ENCODE measurements at places on chromosomes 2 and 18.

DNA sequence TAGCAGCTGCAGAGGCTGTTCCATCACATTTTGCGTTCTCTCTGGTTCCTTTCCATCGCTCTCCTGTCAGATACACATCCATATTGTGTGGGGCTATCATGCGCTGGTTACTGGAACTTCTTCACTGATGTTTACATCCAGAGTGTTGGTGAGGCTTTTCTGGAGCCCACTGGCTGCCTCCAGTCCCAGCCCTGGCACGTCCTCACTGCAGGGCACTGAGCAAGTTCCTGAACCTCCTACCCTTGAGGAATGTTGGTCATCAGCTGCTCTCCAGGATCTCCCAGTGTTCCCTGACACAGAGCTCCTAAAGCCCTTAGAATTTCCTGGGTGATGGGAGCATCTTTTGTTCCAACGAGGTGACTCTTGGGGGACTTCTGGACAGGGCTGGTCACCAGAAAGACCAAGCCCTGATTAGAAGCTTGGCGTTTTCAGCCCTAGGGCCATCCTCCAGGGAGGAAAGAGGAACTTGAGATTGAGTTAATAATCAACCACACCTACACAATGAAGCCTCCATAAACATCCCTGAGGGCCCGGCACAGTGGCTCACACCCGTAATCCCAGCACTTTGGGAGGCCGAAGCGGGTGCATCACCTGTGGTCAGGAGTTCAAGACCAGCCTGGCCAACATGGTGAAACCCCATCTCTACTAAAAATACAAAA is 81.3 kb downstream of the TFCP2L1 start:
- DNase-seq: no peak

DNA sequence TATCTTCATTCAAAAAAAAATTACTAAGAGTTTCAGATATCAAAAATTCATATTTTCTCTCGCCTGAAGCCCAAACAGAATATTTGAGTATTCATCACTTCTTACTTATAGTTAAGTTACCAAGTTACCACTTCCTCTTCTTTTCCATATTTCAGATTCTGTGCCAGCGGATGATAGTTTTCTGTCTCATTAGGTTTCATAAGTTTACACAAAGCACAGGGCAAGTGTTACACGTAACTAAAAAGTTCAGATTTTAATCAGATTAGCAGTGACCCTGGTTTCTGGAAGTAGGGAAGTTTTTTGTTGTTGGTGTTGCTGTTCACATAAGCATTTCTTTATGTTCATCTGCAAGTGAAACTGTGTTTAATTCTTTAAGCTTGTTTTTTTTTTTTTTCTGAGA is 10.2 kb downstream of the AFTPH start:
- no peak for DNase-seq

GRCh38 chr2:160568856-160569255 is 75.2 kb upstream of the RBMS1 start:
- no peak for DNase-seq

- no peak for DNase-seq
Observed at GRCh38 chr2:10892796-10893350, 18.9 kb upstream of the KCNF1 start.

DNA sequence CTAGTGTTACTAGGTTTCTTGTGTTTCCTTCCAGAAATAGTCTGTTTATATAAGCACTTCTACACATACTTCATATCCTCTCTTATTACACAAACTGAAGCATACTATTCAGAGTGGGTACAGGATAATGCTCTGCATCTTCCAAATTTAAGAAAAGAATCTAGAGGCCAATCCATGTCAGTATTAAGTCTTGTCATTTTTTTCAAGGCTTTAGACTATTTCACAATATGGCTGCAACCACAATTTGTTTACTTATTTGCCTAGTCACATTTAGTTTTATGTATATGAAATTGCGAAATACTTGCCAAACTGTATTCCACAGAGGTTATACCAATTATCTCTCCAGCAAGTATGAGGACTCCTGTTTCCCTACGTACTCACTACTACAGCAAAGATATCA is 27.9 kb downstream of the IWS1 start:
- no peak for DNase-seq

- DNase-seq: no peak
Observed at GRCh38 chr2:197615016-197615652, 60.3 kb downstream of the RFTN2 start.

DNA sequence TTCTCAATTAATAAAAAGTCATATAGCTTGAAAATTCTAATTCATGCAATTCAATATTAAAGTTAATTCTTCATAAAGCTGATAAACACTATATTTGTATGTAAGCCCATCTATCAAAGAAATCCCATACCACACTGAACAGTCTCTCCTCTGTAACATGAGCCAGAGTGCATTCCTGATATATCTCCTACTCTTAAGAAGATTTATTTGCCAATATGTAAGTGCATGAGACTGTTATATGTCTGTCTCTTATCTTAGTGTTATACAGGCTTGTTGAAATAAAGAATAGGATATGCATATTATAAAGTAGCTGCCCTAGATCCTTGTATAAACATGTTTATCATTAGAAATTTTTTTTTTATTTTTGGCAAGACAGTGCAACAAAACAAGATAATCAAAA is 40.4 kb upstream of the TTC32 start:
- DNase-seq: no peak

- no peak for DNase-seq
Observed at GRCh38 chr18:60982928-60983327, 350.3 kb upstream of the CDH20 start.

GRCh38 chr2:54767921-54768320 is 44.5 kb downstream of the EML6 start:
- DNase-seq: no peak

- no peak for DNase-seq
Observed at GRCh38 chr18:13892098-13892497, 23.2 kb downstream of the MC2R start.

DNA sequence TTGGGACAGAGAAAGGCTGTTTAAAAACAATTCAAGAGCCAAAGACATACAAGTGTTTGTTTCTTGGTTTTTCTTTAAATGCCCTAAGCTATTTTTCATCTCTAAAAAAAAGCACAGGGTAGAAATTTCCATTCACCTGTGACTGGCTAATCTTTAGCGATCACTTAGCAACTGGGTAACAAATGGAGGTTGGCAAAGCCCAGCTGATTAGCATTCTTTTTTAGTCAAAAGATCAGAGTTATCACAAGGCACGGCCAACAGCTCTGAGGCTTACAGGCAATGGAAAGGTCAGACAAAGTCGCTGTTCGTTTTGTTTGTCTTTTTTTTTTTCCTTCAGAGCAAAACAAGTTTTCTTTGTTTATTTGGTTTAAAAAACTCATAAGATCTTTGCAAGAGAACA is 29.0 kb upstream of the TTR start:
- DNase-seq: no peak

GRCh38 chr18:35289293-35289692 is 736 bp downstream of the ZSCAN30 start:
- DNase-seq: no peak

- DNase-seq: no peak
Observed at GRCh38 chr2:238476258-238476657, 49.5 kb downstream of the ASB1 start.

- no peak for DNase-seq
Observed at GRCh38 chr18:69574401-69574800, 173.7 kb downstream of the DOK6 start.

GRCh38 chr18:44227501-44227900 is 453.2 kb upstream of the SETBP1 start:
- DNase-seq: no peak

DNA sequence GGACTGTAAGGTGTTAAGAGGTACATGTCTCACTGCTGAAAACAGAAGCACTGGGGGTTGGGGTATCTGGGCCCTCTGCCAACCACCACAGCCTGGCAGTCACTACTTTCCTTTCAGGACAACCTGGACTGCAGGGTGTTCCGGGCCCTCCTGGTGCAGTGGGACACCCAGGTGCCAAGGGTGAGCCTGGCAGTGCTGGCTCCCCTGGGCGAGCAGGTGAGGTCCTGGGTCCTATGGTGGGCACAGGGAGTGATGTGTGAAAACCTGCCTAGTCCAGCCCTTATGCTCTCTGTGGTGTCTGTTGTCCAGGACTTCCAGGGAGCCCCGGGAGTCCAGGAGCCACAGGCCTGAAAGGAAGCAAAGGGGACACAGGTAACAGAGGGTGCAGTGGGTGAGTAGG is 40.0 kb downstream of the MARCO start:
- DNase-seq: no peak

DNA sequence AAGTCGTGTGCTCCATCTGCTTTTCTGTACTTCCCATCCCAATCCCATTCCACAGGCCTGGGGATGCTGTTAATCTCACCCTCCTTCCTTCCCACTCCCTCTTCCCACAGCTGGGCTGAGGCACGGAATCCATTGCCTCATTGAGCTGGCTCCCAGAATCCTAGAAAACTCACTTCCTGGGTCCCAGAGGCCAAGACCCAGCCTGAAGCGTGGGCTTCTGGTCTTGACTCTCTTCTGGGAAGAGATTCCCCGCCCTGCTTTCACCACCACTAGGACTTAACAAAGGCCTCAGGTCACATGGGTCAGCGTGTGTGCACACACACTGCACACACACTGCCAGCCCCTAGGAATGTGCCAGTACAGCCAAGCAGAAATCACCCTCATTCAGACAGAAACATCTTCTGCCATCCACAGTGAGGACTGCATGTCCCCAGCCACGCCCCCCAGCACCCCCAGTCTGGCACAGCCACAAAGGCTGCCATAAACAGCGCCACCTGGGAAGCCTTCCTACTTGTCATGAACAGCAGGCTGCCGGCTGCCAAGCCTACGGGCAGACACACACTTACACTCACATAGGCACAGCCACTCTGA is 165.8 kb downstream of the TNS1 start:
- no peak for DNase-seq

DNA sequence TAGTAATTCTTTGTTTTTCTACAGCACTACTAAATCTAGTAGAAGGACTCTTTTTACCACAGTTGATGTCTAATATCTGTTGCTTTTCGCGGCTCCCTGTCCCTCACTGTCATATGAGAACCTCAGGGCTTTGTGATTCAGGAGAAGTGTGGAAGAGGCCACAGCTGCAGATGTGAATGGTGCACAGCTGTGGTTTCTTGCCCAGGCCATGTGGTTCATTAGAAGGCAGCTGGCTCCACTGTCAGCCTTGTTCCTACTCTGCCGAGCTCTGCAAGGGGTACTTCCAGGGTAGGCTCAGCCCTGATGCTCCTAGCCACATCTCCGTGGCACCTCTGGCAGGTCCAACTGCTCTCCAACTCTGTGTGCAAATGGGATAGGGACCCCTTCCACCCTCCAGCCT is 83.9 kb downstream of the APOB start:
- no peak for DNase-seq

DNA sequence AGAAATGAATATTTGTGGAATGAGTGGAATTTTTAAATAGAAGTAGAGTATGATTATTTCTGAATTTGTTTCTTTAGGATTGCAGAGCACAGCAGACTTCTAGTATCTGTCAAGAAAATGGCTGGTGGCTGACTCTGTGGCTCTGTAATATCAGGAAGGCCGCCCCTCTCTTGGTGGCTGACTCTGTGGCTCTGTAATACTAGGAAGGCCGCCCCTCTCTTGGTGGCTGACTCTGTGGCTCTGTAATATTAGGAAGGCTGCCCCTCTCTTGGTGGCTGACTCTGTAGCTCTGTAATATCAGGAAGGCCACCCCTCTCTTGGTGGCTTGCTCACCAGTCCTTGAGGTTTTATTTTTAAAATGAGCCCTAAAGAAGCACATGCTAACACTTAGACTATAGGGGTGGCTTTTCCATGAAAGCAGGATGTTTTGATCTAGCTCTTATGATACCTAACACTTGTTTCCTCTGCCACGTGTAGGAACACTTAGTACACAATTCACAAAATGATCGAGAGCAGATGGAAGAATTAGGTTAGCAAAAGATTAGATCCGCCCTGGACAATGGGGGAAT is 85.1 kb upstream of the TTC39C start:
- no peak for DNase-seq

DNA sequence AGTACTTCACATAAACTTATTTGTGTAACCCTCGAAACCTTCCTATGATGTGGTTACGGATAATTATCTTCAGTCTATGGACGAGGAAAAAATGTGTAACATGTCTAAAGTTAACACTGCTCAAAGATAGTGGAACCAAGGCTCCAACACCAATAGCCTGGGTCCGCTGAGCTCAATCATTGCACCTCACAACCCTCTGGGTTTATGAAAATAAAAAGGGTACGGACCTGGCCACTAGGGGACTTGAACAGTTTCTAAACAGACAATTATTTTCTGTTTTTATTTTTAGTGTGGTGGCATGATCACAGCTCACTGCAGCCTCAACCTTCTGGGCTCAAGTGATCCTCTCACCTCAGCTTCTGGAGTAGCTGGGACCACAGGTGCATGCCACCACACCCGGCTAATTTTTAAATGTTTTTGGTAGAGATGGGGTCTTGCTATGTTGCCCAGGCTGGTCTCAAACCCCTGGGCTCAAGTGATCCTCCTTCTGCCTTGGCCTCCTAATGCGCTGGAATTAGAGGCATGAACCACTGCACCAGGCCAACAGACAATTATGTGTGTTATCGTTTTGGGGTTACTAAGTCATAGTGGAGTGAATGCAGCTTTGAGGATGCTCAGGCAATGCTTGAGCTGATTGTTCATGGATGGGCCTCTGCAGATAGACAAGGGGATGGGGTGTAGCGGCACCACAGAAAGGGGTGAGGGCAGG is 10.1 kb downstream of the CASP8 start:
- DNase-seq: no peak

DNA sequence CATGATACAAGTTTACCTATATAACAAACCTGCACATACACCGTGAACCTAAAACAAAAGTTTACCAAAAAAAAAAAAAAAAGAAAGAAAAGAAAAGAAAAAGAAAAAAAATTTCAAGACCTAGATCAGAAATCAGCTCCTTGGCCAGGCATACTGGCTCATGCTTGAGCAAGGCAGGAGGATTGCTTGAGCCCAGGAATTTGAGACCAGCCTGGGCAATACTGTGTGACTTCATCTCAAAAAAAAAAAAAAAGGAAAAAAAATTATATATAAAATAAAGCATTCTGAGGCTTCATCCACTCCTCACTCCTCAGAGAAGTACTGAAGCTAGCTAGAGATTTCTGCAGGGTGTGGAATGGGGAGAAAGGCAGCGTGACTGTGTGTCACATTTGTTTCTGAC is 11.8 kb upstream of the PROC start:
- no peak for DNase-seq

DNA sequence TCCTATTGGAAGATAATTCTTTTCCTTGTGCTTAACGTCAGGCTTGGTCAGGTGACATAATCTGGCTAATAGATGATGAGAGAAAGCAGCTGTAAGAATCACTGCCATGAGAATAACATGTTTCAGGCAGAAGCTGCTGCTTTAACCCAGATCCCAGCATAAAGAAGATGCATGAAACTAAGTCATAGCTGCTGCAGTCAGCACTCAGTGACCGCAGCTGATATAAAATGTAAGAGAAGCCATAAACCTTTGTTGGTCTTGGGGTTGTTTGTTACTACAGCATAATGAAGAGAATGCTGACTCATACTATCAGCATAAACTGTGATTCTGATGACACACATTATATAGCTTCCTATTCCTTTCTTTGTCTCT is 274.3 kb upstream of the TRIB2 start:
- no peak for DNase-seq

DNA sequence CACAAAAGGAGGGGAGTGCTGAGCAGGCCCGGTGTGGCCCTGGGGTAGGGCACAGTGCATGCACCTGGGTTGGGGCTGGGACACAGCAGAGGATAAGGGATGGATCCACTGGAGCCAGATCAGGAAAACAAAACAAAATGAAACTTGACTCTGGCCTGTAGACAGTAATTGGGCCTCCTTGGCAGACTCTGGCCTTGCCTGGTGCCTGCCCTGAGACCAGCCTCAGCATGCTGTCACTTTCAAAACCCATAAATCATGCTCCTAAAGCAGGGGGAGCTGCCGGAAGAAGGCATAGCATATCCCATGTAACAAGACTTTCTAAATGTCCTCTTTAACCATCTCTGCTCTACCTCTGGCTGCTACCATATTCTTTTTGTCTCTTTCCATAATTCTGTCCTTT is 61.1 kb upstream of the IGFBP5 start:
- no peak for DNase-seq
